Astrocyte of the spinal cord (primary cell): ENCODE measurements at places on chromosomes 4 and X.

GRCh38 chrX:39253551-39253950 is 452.3 kb downstream of the MID1IP1 start:
- DNase-seq: no peak

DNA sequence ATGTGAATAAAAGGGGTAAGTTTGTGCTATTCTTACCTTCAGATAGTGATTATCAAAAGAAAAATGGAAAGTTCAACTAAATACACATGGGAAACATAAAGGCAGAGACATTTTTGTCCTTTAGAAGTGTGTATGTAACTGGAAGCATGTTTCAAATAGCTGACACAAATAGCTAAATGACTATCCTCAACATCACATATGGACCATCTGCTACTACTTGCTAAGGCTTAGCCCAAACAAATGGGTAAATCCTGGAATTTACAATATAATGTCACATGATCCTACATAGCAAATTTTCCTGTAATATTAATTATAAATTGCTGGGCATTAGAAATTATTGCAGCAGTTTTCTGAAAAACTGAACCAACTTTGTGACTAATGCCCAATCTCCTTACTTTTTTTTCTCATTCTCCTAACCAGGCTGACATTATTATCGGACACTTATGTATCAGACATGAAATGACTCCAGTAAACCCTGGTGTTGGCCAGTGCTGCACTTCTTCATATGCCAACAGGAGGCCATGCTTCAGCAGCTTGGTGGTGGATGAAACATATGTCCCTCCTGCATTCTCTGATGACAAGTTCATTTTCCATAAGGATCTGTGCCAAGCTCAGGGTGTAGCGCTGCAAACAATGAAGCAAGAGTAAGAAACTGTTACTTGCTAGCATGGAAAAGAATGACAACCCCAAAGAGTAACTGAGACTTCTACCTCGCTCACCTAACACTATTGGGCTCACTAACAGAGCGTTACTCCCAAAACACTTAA is 16.1 kb downstream of the AFP start:
- no peak for DNase-seq

GRCh38 chr4:3336382-3337356 is 43.8 kb downstream of the RGS12 start:
- peak; percentile 30 for DNase-seq

GRCh38 chr4:105674011-105674410 is 34.5 kb downstream of the INTS12 start:
- DNase-seq: no peak

GRCh38 chr4:95377366-95377900 is 171.3 kb downstream of the UNC5C start:
- DNase-seq: no peak

GRCh38 chr4:172308078-172308477 is 494.9 kb downstream of the GALNTL6 start:
- DNase-seq: no peak

GRCh38 chr4:135359128-135359527 is 1157.5 kb upstream of the PABPC4L start:
- peak; percentile 28 for DNase-seq
